ENCODE measurements at places on chromosomes 11 and 22.

GRCh38 chr11:32006799-32007388, 84.0 kb upstream of the RCN1 start:
- DNase-seq = peak; percentile 28

DNA sequence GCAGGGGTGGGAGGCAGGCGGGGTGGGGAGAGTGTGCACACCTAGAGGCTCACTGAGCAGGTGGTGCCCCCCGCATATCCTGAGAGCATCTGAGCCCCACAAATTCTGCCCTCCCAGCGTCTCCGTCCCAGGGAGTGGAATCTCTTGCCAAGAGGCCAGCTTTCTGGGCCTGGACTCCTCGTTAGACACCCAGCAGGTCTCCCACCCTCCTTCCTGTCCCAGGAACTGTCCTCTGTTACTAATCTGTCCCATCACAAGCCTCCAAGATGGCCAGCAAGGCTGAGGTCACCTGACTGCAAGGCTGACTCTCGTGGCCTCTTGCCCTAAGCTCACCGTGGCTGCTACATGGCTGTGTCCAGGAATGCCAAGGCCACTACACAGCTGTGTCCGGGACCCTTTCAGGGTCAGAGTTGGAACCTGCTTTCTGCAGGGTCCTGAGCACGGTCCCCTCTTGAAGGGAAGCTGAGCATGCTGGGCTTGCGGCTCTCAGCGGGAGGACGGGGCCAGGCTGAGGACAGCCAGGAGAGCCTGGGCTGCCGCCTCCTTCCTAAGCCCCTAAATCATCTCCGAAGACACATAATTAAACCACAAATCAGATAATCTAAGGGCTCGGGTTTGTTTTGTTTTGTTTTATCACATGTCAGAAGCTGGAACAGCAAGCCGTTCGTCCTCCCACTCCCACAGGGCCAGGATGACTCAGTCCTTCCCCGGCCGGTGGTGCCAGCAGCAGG, 1327.3 kb downstream of the TBC1D22A start:
- DNase-seq = peak; percentile 63

GRCh38 chr11:11856638-11857037, 14.9 kb downstream of the USP47 start:
- DNase-seq = no peak

- DNase-seq = no peak
Observed at GRCh38 chr11:111089759-111090158, 155.8 kb upstream of the POU2AF2 start.

- DNase-seq = no peak
Observed at GRCh38 chr11:13286279-13286821, 8.8 kb downstream of the BMAL1 start.

- no peak for DNase-seq
Observed at GRCh38 chr11:29224739-29225384, 792.0 kb downstream of the KCNA4 start.

GRCh38 chr11:93850594-93851018, at the start of gene VSTM5:
Gene VSTM5, minus strand, starts transcription at chr11:93850618. Its CDS starts 116 bp downstream, at chr11:93850502.
- no peak for DNase-seq

DNA sequence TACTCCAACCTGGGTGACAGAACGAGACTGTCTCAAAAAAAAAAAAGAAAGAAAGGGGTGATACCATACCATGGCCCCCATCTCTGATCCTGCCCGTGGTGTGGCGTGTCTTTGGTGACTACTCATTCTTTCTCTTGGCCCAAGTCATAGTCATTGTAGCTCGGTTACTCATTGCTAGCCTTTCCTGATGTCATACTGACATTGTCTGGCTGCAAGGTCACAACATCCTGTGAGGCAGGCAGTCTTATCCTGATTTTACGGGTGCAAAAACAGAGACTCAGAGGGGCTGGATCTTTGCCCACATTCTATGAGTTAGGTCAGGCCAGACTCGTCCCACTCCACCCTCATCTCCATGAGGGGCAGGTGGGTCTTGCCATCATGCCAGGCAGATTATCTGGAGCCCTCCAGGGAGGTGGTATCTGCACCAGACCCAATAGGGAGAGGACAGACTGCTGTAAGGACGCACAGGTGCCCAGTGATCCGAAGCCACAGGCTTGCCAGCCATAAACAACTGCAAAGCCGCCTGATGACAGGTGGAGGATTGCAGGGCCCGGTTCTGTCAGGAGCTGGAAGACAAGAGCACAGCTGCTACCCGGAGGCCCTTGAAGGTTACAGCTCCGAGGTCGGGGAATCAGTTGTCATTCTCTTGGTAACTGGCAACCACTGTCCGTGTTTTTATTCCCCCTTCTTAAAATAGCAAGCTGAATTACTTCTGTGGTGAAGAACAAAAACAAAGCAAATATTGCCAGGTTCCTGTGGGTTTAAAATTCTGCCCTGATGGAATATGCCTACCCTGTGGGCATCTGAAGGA, 13.8 kb downstream of the TOM1 start:
- peak; percentile 63 for DNase-seq

GRCh38 chr11:62472063-62472884, 53.4 kb downstream of the SCGB1A1 start:
- peak; percentile 83 for DNase-seq

DNA sequence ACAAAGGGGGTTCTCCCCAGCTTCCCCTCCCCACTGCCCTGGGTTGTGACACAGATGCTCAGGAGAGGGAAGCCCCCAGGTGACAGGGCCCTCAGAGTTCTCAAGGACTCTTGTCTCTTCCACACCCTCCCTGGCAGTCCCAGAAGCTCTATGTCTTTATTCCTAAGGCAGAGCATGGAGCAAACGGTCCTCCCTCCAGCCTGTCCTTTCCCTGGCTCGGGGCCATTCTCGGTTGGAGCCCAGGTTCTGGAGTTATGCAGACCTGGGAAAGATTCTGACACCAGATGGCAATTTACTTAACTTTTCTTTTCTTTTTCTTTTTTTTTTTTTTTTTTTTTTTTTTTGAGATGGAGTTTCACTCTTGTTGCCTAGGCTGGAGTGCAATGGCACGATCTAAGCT, 186.6 kb downstream of the CEP164 start:
- DNase-seq = no peak

DNA sequence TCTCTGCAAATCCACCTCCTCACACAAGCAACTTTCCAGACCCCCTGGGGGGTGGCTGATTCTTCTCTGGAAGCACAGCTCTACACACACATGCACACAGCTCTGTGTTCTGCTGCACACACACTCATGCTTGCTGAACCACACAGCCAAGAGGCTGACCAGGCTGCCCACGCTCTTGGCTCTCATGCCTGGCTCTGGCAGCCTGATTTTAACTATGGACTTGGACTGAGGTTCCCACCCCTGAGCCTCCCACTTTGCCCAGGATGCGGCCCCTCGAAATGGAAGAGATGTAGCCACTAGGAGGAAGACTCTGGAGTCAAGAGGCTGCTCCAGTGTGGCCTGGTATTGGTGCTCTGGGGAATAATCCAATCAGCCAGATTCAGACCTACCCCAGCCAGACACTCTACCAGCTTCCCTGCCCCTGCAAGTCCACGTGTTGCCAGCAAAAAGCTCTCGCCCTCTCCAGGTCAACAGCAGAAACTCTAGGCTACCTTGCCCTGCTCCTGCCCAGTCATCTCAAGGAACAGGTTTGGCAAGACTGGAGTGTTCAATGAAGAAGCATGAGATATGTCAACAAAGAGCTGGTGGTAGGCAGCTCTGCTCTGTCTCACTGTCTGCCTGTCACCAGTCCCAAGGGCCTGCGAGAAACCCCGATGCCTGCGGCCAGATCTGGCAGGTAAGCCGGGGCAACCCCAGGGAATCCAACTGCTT, 8.8 kb upstream of the CASTOR1 start:
- DNase-seq = no peak

DNA sequence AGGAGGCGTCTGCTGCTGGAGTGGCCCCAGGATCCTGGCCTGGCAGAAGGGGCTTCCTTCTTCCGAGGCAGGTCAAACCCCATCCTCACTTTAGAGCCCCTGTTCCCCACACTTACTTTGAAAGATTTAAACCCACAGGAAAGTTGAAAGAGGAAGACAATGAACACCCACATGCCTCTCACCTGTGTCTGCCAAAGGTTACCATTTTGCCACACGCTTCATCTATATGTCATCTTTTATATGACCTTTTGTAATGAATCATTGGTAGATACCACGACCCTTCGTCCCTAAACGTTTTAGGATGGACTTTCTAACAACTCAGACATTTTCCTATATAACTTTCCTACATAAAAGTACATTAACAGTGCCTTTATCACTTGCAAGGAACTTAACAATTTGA, 39.8 kb upstream of the BID start:
- DNase-seq = no peak

DNA sequence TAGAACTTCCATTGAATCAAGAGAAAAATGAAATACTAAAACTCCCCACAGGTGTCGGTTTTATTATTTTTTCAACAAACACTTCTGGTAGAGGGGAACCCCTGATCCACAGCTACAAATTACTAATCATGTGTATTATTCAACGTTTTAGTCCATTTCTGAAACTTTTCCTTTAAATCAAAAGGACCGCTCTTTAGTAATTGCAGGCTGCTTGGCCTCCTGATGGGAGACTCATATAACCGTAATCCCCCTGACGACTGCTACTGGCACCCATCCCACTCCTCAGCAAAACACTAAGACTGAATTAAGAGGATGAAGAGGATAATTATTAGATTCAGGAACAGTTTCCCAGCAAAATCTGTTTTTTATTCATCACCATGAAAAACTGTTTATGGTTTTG, 46.4 kb downstream of the PAX6 start:
- no peak for DNase-seq

DNA sequence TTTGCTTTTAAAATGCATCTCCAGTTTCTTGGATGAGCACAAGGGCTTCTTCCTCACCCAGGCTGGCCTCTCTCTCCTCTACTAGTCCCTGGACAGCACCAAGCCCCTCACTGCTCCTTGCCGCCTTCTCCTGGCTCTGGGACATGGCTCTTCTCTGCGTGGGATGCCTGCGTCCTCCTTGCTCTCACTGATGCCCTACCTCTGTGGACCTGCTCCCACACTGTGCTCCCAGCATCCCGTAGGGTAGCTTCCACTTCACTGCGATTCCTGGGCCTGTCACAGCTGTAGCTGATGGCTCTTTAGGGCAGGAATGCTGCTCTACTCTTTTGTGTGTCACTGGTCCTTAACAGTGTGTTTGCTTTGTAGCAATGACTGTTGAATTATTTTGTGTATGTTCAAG, 136.3 kb downstream of the SNX19 start:
- DNase-seq = no peak

- DNase-seq = no peak
Observed at GRCh38 chr11:64891880-64892279, 13.5 kb upstream of the EHD1 start.

DNA sequence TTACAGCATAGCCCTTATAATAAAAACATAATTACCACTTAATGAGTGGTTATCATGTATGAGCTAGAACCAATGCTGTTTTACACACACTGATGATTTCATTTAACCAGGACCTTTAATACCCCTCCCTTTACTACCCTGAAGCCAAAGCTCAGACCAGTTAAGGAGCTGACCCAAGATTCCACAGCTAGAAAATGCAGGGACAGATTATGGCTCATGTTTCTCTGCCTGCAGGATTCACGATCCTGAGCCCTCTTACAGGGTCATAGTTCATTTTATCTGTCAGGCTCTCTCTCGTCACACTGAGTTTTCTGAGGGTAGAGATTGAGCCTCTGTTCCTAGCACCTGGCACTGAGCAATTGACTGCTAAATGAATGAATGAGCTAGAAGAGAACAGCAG, 27.4 kb downstream of the TUB start:
- no peak for DNase-seq

DNA sequence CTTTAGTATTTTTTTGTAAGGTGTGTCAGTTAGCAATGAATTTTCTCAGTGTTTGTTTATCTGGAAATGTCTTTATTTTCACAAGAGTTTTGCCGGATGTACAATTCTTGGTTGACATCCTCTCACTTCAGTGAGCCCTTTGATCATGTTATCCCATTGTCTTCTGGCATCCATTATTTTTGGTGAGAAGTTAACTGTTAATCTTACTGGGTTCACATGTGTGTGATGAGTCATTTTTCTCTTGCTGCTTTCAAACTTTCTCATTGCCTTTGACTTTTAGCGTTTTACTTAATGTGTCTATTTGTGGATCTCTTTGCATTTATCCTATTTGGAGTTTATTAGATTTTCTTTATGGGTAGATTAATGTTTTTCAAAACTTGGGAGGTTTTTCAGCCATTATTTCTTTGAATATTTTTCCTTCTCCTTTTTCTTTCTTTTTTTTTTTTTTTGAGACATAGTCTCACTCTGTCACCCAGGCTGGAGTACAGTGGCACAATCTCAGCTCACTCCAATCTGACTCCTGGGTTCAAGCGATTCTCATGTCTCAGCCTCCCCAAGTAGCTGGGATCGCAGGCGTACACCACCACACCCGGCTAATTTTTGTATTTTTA, 100.5 kb upstream of the RRM1 start:
- DNase-seq = no peak

- no peak for DNase-seq
Observed at GRCh38 chr22:29598684-29599020, 4.8 kb upstream of the NF2 start.
